SW480 (cell line): ENCODE measurements at places on chromosomes 2 and 18.
A peak's percentile ranks its signal among the peaks of the same experiment; 100 is the strongest.

DNA sequence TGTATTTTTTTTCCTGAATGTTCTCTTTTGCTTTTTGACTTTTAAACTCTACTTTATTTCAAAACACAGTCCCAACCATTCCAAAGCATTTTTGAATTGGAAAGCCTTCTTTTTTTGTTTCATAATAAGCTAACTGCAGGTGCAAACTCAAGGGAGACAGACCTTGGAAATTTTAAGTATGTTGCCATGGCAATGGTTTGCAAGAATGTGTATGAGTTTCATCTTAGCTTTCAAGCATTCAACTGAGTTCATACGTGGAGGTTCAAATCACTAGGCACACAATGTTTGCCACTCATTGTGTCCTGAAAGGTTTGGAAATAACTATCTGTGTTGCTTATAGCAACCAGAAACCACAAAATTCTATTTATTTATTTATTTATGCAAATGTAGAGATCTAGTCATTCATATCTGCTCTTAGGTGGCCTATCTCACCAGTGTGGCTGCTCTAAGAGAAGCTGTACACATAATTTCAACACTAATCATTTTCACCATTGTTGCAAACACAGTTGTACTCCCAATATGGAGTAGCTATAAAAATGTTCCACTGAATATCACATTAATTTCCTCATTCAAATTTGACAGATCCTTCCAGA lies 805.7 kb upstream of the FSHR start:
- DNase-seq: no peak

- no peak for DNase-seq
Measured at GRCh38 chr18:45662468-45662867, 47.2 kb downstream of the SLC14A2 start.

DNA sequence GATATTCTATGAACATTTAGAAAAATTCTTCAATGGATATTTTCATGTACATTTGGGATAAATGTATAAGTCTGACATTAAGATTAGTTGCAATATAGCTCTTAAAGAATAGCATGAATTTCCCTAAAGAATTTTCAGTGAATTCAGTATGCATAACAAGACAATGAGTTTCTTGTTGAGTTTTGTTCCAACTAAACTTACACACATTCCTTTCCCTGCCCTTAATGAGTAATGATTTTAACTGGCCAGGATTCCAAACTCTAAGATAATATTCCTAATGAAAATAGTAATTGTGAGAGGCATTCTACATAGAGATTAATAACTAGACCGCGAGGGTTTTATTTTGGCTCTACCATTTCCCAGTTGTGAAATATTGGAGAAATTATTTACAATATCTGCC lies 390.3 kb upstream of the GALNT5 start:
- no peak for DNase-seq

DNA sequence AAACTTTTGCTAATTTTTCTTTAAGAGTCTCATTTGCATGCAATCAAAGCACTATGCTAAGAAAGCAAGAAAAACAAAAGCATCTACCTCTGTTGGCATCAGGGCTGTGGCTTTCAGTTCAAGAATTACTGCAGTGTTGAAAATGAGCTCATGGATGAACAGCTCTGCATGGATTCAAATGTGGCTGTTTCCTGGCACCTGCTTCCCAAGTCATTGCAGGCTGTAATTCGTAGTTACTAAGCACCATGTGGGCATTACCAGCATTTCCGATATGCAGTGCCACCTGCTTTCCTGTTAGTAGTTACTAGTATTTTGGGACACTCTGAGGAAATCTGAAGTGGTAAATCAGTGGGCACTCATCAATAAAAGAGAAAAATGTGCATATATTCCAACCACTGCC lies 37.8 kb upstream of the FAM110C start:
- no peak for DNase-seq

DNA sequence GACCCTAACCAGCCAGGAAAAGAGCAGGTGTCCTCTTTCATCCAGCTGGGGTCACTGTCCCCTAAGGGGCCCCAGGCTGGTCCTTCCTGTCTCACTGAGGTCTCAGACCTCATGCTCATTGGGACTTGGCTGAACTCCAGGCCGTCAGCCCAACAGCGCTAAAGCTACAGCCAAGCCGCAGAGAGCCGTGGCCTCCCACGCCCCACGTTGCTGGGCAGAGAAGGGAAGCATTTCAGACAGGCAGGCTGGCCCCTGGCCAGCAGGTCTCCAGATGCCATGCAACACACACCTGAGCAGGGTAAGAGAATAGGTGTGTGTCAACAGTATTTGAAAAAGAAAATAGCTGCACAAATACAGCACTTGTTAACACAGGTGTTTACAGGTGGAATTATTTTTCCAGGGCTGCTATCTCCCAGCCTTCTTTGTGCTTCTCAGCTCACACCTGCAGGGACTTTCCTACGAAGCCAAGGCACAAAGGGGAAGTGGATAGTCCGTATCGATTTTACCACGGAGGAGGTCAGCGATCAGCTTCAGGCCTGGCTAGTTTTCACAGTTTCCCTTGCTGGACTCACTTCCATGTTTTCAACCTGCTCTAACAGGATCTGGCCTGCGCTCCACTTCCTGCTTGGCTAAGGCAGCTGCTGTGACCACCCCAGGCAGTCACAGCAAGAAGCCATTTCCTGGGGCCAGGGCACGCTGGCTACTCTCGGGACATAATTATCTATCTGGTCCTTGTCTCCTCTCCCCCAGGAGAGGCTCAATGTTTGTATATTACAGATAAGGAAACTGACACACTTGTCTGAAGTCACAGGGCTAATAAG lies 156.1 kb upstream of the ID2 start:
- DNase-seq: peak; percentile 88
